ENCODE measurements at places on chromosomes 6 and 20.

DNA sequence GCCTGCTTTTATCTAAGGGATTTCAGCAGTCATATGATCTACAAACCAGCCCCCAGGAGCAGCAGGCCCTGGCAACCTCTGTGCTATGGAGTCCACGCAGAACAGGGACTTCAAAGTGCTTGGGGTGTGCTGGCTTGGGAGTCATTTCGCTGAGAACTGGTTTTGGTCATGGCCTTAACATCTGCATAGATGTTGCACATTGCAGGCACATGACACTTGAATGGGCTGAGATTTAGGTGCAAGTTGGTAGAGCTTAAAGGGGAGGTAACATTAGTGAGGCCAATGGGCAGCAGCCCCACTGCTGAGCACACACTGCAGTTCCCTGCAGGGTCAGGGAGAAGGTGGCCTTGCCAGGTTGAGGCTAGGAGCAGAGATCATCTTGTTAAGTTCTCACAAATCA lies 43.6 kb downstream of the RREB1 start:
- DNase-seq, result no peak

DNA sequence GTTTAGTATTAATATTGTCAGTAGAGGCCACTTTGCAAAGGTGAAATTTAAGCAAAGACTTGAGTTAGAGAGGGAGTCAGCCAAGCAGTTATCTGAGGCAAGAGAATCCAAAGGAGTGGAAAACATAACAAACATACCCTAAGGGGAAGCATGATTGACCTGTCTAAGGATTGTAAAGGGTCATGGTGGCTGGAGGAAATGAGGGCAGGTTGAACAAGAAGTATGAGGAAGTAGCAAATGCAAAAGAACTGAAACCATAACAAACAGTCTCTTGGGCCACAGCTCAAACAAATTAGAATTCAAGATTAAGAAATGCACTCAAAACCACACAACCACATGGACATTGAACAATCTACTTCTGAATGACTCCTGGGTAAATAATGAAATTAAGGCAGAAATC lies 103.2 kb downstream of the FBXO5 start:
- no peak for DNase-seq

- DNase-seq, result no peak
These were observed 6.0 kb upstream of the HRH3 start for GRCh38 chr20:62225820-62226635.

DNA sequence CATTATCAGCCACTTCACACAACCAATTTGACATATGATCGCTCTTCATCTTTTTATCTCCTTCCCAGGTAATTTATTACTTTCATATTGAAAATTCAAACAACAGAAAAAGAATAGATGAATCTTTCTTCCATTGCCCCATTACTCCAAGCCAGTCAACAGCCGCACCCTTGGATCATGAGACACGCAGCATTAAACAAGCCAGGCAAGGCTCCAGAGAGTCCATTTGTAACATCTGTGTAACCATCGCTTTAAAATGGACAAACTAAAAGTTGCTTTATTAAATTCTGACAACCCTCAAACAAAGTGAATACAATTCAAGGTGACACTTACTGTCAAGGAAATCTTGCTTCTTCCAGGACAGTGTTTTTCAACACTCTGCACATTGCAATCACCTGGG lies 200.3 kb downstream of the EPM2A start:
- DNase-seq, result no peak

DNA sequence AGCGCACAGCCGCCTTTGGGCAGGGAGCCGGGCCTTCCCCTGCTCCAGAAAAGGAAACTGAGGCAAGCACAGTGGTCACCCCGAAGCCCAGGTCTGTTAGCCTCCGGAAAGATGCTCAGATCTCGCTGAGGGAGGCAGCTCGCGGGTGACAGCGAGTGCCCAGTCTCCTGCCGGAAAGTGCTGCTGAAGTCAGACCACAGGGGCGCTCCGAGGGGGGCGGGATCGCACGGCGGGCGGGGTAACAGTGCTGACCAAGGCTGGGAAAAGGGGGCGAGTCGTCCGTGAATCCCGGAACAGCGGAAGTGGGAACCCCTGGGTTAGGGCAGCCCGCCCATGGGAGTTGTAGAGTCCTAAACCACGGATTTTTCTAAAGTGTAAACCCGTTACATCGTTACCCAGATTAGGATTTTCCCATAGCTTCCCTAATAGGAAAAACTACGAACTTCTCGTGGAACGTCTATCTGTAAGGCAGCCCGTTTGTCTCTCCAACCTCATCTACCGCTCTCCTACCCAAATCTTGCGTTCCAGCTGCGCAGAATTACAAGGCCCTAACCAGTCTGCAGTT lies 504 bp downstream of the VPS16 start:
- peak; percentile 79 for DNase-seq

Data from kidney (tissue), 22 donors.